ENCODE measurements at places on chromosomes 5 and 9.

- DNase-seq: no peak
Observed at GRCh38 chr5:73960426-73960825, 334.4 kb downstream of the ARHGEF28 start.

DNA sequence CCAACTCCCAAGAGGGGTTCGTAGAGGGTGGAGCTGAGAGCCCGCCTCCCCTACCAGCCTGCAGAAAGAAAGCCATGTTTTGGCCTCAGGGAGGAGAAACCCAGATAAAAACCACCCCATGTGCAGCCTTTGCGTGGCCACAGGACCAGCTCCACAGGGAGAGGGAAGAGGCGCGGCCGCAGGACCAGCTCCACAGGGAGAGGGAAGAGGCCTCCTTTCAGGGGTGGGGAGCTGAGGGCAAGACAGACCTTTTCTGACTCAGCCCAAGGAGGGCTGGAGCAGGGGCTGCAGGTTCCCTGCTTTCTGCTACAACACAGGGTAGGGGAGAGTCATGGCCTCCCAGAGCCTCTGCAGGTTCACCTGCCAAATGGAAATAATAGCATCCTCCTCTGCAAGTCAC is 37.6 kb upstream of the KCNMB1 start:
- no peak for DNase-seq

DNA sequence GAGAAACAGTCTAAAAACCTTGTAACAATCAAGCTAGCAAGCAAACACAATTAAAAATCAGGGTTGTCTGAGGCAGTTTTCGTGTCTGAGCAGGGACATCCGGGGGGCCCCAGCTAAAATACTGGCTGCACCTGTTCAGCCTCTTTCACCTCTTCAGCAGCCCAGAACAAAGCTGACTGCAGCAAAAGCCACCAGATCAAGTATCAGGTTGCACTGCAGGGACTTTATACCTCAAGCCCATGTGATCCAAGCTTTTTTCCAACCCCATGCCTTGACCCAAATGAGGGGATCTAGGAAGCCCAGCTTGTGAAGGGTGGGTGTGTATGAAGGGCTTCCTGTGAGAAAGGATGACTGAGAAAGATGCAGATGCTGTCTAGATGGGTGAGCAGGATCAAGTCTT is 133.4 kb downstream of the SEMA6A start:
- no peak for DNase-seq

DNA sequence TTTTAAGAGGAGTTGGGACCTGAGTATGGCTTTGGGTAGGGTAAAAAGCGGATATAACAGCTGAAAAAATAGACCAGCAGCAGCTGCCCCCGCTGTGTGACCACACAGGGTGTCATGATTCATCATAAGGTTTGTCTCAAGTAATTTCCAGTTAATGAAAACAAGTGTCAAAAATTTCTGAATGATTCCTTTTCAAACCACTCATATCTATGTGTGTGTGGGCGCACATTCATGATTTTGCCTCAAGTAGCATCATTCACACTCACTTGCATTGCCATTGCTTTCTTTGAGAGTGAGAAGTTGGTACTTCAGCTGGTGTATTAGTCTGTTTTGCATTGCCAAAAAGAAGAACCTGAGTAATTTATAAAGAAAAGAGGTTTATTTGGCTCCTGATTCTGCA is 12.1 kb upstream of the TNFAIP8 start:
- peak; percentile 83 for DNase-seq

Data from activated CD4-positive, alpha-beta T cell treated with anti-CD3 and anti-CD28 coated beads for 36 hours (primary cell).